ENCODE measurements at places on chromosomes 3 and 15. TPM values are rescaled to one million over a fixed set of nuclear protein-coding genes. Genes with fewer than 3 reads are reported as not detected.

GRCh38 chr3:126780666-126781065, 76.6 kb downstream of the CHCHD6 start:
- no peak overlapping the region for H3K4me3 ChIP-seq
- DNase-seq = no peak
- peaks cover 6% of the 10 kb centered on the region for H3K36me3 ChIP-seq
- no peaks in the 10 kb centered on the region for H3K4me1 ChIP-seq

- peaks cover 27% of the 10 kb centered on the region for H3K36me3 ChIP-seq
- DNase-seq = peak; percentile 42
- H3K27me3 ChIP-seq = no peaks in the 10 kb centered on the region
- peaks cover 27% of the 10 kb centered on the region for H3K4me1 ChIP-seq
Observed at GRCh38 chr3:187368251-187369088, at the start of gene RTP4. Gene RTP4, plus strand, starts transcription at chr3:187368385. Its CDS starts 57 bp downstream, at chr3:187368442.

DNA sequence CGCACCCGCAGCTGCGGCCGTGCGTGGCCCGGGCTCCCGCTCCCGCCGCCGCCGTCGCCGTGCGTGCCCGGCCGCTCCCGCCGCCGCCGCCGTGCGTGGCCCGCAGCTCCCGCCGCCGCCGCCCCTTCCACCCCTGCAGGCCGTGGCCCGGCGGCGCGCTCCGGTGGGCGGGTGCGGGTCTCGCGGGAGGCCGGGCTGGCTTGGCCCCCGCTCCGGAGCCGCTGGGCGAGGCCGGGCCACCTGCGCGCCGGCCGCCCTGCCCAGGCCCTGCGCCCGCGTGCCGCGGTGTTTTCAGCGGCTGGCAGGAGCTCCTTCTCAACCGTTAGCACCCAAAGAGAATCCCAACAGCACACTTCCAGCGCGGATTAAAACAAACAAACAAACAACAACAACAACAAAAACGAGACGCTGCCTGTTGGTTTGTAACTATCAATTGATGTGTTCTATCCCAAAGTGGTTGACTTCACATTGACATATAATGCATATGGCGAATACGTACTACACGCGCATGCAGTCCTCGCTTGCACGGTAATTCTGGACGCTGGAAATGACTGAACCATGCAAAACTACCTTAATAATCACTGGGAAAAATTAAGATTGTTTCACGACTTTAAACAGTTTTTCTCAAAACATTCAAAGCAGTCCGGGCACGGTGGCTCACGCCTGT, 113.7 kb upstream of the GOLGA8J start:
- H3K27me3 ChIP-seq = peaks cover 45% of the 10 kb centered on the region
- no peak overlapping the region for H3K4me3 ChIP-seq
- H3K4me1 ChIP-seq = peaks cover 2% of the 10 kb centered on the region
- H3K27ac ChIP-seq = no peak overlapping the region

GRCh38 chr15:54810496-54810895, 386.2 kb downstream of the RSL24D1 start:
- H3K27ac ChIP-seq = no peak overlapping the region
- H3K36me3 ChIP-seq = no peaks in the 10 kb centered on the region
- no peak overlapping the region for H3K4me3 ChIP-seq
- no peaks in the 10 kb centered on the region for H3K27me3 ChIP-seq

GRCh38 chr15:31269816-31270575, 56.6 kb upstream of the KLF13 start:
- no peaks in the 10 kb centered on the region for H3K27me3 ChIP-seq
- peak; percentile 2 for DNase-seq
- H3K4me3 ChIP-seq = no peak overlapping the region
- peaks cover 40% of the 10 kb centered on the region for H3K4me1 ChIP-seq
- no peaks in the 10 kb centered on the region for H3K36me3 ChIP-seq

GRCh38 chr3:159897331-159898075, 91.1 kb upstream of the IL12A start:
- H3K4me1 ChIP-seq = no peaks in the 10 kb centered on the region
- no peak overlapping the region for H3K27ac ChIP-seq
- DNase-seq = no peak
- no peak overlapping the region for H3K4me3 ChIP-seq
- no peaks in the 10 kb centered on the region for H3K36me3 ChIP-seq

UCN2 gene
- not detected for total RNA-seq

All from activated CD4-positive, alpha-beta memory T cell treated with anti-CD3 and anti-CD28 coated beads for 36 hours (primary cell).